ENCODE measurements at places on chromosomes 11 and 22.

- peak; percentile 84 for DNase-seq
Measured at GRCh38 chr11:12841946-12842630, 167.0 kb upstream of the RASSF10 start.

GRCh38 chr11:120186774-120187591 lies 23.8 kb upstream of the OAF start:
- DNase-seq, result no peak

DNA sequence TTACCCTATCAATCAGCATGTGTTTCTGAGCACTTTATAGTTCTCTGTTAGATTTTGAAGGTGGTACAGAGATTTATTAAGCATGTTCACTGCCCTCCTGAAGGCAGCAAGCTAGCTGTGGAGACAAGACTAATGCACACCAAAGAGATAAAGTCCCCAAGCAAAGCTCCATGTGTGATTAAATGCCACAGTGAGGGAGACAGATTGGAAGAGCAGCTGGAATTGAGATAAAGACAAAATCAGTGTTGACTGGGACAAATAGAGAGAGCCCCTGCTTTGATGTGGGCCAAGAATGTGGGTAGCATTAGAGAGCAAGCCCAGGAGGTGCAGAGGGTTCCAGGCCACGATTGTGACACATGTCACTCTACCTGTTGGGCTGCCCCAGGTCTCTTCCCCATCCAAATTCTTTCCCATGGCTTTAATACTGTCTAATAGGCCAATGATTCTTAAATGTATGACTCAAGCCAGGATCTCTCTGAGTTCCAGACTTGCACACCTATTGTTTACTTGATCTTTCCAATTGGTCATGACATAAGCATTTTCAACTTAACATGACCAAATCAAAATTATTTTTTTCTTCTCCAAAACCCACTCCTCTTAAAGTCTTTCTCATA lies 60.1 kb upstream of the ZC3H12C start:
- no peak for DNase-seq

GRCh38 chr11:64025205-64025604 lies 10.5 kb upstream of the FLRT1 start:
- DNase-seq, result no peak

- peak; percentile 68 for DNase-seq
Measured at GRCh38 chr11:67382276-67383136, 9.1 kb upstream of the CLCF1 start.

DNA sequence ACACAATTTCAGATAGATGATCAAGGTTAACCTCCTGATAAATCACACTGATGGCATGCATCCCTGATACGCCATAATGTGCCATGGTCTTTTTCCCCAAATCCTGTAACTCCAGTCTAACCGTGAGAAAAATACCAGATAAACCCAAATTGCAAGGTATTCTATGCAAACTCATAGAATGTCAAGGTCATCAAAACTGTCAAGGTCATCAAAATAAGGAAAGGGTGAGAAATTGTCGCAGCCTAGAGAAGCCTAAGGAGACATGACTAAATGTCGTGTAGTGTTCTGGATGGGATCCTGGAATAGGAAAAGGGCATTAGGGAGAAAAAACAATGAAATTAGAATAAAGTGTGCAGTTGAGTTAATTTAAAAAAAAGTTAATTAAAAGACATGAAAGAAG lies 4.7 kb downstream of the TTC12 start:
- DNase-seq, result no peak

GRCh38 chr11:44381261-44381660 lies 71.3 kb upstream of the ALX4 start:
- no peak for DNase-seq

DNA sequence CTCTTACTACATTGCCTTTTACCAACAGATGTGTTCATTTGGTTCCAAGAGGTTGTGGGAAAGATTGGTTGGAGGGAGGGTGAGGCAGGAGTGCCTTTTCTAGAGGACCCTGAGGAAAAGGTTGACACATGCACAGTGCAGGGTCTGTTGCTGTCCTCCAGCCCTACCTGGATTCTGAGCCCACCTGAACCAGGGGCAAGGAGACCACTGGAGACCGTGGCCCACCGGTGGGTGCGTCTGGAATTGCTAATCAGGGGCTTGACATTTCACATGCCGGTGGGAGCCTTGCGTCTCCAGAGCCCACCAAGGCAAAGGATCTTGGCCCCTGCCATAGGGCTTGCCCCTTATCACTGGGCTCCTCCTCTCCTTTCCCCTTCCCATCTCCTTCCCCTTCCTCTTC lies 80.4 kb upstream of the ZBED5 start:
- DNase-seq, result no peak

GRCh38 chr11:103803062-103803461 lies 233.4 kb upstream of the DDI1 start:
- DNase-seq, result no peak

DNA sequence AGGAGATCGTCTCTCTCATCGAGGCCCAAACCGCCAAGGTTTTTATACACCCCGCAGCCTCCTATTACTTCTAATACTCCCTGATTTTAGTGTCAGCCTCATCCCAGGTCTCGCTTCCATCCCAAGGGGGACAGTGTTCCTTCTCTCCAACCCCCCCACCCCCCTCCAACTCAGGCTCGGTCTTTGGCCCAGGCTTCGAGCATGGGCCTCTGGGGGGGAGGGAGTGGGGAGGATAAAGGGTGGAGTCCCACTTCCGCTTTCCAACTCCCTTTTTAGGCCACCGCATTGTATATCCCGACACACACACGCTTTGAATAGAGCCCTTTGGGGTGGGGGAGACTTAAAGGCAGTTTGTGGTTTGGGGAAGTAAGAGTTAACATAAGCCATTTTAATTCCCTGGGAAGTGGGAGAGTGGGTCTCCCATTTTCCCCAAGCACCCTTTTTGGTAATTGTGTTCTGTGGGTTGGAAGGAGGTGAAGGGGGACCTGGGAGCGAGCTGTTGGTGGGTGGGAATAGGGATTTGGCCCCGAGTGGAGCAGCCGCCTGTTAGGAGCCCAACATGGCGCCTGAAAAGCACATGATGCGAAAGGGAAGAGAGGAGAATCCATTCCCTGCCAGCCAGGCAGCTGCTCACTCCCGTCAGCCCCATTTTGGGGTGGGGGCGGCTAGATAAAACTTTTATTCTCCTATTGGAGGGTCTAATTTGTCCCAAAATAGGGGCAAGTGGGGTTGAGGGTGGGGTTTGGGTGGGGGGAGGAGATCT lies 844 bp downstream of the PCF11 start:
- DNase-seq, result peak; percentile 63

DNA sequence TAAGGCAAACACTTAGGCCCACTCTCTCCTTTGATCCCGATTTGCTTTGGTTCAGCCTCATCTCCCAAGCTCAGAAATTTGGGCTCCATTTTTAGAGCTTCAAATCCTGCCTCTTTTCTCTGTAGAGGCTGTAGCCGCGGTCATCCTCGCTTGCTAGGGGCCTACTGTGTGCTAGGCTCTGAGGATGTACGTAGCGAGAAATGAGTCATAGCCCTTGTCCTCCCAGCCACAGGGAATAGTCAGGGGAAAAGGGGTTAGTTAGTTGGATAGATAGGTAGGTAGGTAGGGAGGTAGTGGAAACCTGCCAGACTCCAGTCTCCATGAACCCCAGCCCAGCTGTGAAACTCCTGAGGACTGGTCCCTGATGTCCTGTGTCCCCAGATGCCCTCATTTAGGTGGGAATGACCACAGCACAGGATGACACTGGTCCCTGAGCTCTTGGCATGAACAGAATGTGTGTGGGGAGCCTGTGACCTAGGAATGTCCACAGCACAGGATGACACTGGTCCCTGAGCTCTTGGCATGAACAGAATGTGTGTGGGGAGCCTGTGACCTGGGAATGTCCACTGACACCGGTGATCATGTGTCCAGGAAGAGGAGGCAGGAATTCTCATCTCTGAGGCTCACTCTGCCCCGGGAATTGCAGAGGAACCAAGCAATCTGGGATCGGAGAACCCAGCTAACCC lies 21.4 kb upstream of the HMOX1 start:
- no peak for DNase-seq

DNA sequence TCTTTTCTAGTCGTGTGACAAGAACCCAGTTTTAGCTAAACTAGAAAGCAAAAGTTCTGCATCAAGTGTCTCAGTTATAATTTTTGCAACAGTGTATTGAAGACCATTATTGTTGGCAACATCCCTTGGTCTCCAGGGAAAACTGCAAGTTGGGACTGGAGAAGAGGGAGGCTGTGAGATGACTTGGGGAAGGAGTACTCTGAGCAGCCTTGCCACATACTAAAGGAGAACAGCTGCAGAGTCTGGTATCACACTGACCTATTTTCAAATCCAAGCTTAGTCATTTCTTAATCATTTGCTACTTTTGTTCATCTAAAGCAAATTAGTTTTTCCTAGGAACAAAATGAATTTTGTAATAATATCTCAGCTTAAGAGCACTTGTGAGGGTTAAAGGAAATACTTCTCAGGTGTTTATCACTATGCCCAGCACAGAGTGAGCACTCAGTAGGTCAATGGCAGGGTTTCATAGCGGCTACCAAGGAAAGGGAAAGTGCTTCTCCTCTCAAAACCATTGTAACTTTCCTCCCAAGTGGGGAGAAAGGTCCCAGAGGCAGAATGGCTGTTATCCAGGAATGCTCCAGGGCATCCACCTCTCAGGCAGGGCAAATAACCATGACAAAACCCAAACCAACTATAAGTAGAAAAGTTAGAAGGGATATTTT lies 247.1 kb downstream of the C11orf87 start:
- no peak for DNase-seq

DNA sequence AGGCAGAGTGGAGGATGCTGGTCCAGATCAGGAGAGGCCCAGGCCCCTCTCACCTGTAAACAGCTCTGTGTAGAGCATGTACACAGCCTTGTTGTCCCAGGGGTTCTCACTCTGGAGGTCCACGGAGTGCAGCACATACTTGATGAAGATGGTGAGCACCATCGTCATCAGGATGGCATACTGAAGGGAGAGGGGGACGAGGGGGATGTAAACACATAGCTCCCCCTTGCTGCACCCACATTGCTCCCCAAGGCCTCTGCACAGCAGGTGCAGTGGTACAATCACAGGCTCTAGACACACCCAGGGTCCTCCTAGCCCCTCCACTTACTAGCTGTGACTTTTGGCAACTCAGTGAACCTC lies 2.9 kb downstream of the SYVN1 start:
- no peak for DNase-seq

GRCh38 chr11:46315783-46316563 lies 31.3 kb upstream of the DGKZ start:
- DNase-seq, result no peak

GRCh38 chr11:130847517-130847916 lies 68.8 kb downstream of the SNX19 start:
- no peak for DNase-seq

GRCh38 chr22:48781391-48781790 lies 1046.3 kb downstream of the BRD1 start:
- DNase-seq, result no peak

DNA sequence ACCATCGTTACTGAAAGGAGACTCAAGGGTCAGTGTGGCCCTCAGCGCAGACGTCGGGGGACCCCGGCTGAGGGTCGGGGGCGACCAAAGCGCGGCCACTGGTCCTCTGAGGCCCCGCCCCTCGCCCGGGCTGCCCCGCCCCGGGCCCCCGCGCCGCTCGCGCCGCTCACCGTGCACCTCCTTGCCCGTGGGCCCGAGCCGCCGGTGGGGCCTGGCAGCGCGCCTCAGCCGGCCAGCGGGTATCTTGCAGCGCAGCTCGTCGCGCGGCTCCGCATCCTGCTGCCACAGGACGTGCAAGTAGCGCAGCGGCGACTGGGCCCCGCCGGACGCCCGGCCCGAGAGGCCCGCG lies 419 bp downstream of the ANKRD54 start:
- DNase-seq, result no peak

DNA sequence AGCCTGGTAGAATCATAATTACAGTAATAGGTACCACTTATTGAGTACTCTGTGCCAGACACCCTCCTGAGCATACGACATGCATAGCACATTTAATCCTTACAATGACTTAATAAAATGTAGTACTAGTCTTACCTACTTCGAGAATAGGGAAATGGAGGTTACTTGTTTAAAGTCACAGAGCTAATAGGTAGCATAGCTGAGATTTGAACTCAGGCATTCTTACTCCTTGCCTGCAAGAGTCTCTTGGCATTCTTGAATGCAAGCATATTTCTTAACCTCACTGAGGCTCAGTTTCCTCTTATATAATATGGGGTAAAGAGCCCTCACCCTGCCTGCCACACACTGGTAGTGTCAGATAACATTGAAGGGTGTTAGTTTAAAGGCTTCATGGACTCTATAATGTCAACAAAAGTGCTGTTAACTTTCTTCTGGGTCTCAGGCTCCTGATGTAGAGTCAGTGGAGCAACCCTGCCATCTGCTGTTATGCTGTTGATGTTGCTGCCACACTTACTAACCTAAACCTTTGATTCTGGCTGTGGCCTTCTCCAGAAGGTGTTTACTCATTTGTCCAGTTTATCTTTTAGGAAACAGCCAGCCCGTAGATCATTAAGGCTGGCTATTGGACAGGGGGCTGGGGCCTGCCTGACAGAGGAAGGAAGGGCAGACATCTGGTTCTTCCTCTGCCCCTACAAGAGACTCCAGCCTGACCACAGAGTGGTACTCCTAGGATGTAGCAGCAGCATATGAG lies 18.9 kb downstream of the LIMK2 start:
- DNase-seq, result no peak

DNA sequence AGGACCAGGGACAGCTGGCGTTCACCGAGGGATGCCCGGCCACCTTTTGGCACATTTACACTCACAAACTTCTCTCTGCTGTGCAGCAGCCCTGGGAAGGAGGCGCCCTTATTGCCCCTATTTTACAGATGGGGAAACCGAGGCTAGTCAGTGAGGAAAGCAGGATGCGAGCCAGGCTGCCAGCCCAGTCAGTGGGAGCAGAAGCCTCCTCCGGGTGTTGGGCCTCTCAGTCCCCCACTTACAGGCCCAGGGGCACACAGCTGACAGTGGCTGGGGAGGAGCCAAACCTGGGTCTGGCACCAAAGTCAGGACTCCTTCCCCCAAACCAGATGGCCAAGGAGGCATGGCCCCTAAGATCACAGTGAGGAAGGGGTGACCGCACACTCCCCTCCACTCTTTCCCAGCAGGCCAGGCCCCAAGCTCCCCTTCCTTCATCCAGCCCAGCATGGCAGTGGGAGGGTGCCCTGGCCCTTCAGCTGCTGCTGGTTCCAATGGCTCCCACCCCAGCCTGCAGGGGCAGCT lies 121.4 kb upstream of the ANO1 start:
- DNase-seq, result no peak

GRCh38 chr22:32079130-32080089 lies 36.3 kb downstream of the SLC5A1 start:
- DNase-seq, result no peak

GRCh38 chr22:39382410-39382809 lies 17.2 kb upstream of the TAB1 start:
- DNase-seq, result no peak
